ENCODE measurements at places on chromosomes 4 and X.

- DNase-seq = no peak
Measured at GRCh38 chr4:133149932-133150471, 908 bp downstream of the PCDH10 start.

DNA sequence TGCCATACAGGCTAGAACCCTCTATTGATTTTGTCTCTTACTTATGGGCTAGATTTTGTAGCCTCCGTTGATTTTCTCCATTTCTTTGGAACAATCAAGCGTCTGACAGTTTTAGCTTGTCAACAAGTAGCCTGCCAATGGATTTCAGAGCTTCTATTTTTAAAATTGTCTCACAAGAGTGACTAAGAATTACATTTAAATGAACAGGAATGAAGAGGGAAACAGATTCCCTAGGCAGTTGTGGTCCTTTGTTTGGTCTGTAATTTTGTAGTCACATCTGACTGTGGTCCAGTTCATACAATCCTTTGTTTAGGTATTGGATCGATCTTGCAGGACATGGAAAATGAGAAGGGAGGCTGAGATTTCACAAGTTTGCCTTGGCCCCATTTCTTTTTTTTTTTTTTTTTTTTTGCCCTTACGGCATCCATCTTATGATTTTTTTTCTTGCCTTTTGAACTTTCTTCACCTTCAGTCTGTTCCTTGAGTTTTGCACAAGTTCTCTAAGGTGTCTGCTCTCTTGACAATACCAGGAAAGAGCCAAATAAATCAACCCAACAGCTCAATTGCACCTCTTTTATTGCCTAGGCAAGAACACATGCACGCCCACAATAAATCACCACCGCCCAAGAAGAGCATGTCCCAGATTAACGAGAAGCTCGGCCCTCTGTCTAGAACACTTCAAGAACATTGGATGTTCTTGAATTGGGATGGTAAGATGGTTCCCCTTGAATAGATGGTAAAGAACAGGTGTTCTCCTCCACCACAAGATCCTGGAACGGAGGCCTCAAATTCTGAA lies 86.5 kb upstream of the EGFL6 start:
- DNase-seq = no peak

- DNase-seq = no peak
Measured at GRCh38 chr4:8779490-8779932, 92.1 kb downstream of the HMX1 start.

GRCh38 chr4:24330172-24330571 lies 254.2 kb downstream of the DHX15 start:
- DNase-seq = peak; percentile 44

Data from fibroblast of skin of right quadriceps (primary cell).